Right hindlimb (tissue), 1 donor: ENCODE measurements at places on chromosomes 2 and 18.

DNA sequence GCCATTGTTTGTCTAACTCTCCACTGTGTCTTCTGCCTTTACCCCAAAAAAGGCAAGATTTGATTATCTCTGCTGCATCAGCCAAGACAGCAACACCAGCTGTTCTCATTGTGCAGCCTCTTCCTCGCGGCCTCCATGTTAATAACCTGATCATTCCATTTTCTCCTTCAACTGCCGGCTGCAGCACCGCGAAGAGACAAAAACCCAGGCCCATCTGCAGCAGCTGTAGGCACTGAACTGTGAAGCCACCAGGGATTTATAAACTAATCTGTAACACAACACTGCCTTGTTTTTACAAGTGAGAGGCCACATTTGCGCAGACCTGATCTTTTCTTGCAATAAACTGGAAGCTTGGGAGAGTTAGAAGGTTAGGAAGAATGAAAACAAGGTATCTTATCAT lies 147.8 kb downstream of the SATB2 start:
- DNase-seq: peak; percentile 69

DNA sequence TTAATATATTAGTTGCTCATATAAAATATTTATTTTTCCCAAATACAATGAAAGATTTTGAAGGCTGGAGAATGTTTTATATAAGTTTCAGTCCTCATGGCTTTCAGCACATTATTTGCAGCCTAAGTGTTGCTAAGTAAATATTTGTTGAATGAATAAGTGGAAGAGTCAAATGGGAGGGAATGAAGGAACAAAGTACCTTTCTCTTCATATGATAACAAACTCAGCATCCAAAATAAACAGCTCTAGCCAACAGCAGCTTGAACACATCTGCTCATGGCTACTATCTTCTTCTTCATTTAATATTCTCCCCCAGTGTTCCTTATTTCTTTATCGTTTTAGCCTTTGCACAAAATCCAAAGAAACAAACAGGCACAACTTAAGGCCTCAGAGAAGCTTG lies 385.2 kb upstream of the PIK3C3 start:
- no peak for DNase-seq

- DNase-seq: no peak
These were observed 90.4 kb upstream of the LYPD1 start for GRCh38 chr2:132760405-132760804.

- DNase-seq: no peak
These were observed 373.9 kb upstream of the CNTNAP5 start for GRCh38 chr2:123651151-123651550.
